ENCODE measurements at places on chromosomes 4 and X.

GRCh38 chr4:71487344-71487920, 148.6 kb downstream of the SLC4A4 start:
- DNase-seq: no peak

GRCh38 chr4:71558248-71558647, 219.4 kb downstream of the SLC4A4 start:
- no peak for DNase-seq

- no peak for DNase-seq
Measured at GRCh38 chr4:89400287-89401035, 92.9 kb upstream of the GPRIN3 start.

DNA sequence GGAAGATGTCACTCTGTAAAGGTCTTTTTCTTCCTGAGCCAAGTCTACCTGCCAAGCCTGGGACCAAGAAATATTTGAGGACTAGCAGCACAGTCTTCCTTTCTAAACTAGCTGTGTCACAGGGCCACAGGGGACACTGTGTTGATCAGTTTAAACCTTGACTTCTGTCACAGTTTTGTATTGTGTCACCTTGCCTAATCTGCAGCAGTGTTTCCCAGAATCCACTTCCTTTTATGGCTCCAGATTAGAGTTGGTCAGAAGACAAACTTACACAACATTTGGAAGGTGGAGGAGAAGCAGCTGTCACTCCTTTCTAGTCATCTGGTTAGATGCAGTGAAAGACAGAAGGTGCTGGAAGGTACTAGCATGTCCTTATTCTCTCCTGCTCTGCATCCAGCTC, 143.1 kb upstream of the BCOR start:
- no peak for DNase-seq

- no peak for DNase-seq
Measured at GRCh38 chrX:16207634-16208033, 40.4 kb downstream of the MAGEB17 start.

GRCh38 chr4:8342651-8343261, 73.2 kb downstream of the HTRA3 start:
- DNase-seq: no peak

- DNase-seq: no peak
Measured at GRCh38 chr4:162017863-162018262, 145.9 kb downstream of the FSTL5 start.

DNA sequence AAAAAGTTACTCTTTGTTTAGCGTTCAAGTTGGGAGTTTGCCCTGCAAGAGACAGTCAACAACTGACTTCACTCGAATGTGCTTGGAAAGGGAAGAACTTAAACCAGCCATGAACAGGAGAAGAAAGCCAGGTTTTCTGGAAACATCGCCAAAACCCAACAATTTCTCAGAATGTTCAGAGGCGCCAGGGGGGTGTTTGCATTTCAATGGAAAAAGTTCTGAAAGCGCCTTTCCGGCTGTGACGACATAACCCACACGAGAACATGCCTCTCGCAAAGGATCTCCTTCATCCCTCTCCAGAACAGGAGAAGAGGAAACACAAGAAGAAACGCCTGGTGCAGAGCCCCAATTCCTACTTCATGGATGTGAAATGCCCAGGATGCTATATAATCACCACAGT, 78.1 kb upstream of the ADGRA3 start:
- no peak for DNase-seq

DNA sequence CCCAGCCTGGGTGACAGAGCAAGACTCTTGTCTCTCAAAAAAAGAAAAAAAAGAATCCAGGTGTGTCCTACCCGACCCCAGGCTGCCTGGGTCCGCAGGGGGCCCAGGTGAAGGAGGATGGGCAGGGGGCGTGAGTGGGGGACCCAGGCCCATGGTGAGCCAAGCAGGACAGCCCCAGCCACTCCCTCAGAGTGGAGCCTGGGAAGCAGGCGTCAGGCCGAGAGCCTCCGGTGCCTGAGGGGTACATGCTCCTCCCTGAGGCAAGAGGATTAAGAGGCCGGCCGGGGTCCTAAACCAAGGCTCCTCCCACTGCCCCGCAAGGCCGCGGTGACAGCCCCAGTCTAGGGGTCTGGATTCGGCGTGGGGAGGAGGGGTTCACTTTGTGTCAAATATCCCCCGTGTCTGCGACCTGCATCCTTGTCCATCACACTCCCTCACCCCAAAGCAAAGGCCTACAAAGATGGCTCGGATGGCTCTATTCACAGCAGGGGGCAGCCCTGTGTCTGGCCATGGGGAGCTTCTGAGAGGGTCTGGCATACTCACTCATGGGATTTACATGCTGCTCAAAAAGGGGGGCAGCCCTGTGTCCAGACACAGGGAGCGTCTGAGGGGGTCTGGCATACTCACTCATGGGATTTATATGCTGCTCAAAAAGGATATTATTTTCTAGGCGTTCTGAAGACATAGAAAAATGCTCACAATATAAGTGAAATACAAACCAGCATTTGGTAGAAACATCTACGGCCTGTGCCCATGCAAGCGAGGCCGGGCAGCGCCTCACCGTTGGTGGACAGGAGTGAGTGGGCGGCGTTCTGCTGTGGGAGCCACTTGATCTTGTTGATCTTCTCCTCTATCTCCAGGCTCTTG, 94.6 kb downstream of the PPP2R2C start:
- no peak for DNase-seq

DNA sequence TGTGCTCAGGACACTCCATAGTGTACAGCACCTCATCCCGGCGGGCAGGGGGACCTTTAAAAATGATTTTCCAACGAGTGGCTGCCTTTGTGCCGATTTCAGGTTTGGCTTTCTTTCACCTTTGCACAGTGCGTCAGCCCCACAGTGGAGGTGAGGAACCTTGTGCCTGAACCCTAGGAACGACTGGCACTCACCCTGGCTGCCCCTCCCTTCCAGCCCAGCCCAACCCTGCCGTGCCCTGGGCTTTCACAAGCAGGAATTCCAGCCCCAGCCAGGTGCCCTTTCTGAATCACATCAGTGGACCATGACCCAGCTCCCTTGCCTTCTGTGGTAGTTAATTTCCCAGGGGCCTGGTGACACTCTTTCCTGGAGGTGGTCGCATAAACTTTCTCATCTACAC, 1.3 kb downstream of the TMEM164 start:
- no peak for DNase-seq

DNA sequence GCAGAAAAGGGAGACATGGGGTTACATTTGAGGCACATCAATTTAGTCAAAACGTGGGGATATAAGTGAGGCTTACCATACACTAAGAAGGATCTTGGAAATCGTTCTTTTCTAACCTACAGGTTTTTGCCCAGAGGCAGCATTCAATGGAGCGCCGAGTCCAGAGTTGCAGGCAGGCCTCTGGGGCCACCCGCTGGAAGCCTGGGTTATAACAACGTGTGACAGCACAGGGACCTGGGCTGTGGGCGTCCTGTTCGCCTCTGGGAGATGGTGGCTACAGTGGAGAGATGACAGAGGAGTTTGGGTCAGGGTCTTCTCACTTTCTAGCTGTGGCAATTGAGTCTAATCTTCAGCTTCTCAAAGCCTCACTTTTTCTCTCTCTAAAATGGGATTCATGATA, 53.9 kb downstream of the ENPP6 start:
- DNase-seq: no peak

DNA sequence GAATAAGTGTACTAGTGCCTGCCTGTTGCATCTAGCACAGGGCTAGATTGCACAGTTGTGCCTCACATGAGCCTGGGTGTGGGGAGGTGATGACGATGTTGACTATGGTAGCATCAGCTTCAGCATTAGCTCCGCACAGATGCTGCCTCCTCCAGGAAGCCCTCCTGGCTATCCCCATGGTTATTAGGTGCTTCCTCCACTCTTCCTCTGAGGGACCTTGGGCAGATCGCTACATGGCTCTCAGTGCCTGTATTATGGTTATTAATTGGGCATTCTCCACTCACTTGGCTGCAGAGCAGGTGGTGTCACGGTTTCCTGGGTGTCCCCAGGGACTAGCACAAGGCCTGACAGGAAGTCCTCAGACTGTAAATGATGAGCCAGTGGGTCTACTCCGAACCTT, 325.6 kb downstream of the ARHGAP10 start:
- no peak for DNase-seq

- DNase-seq: no peak
Measured at GRCh38 chrX:78710171-78710570, 37.3 kb upstream of the LPAR4 start.

GRCh38 chrX:11398139-11398538, 104.9 kb downstream of the AMELX start:
- DNase-seq: no peak

GRCh38 chr4:100929758-100930157, 411.9 kb upstream of the EMCN start:
- no peak for DNase-seq

- DNase-seq: no peak
Measured at GRCh38 chr4:139658586-139659382, 6.8 kb upstream of the MGST2 start.

DNA sequence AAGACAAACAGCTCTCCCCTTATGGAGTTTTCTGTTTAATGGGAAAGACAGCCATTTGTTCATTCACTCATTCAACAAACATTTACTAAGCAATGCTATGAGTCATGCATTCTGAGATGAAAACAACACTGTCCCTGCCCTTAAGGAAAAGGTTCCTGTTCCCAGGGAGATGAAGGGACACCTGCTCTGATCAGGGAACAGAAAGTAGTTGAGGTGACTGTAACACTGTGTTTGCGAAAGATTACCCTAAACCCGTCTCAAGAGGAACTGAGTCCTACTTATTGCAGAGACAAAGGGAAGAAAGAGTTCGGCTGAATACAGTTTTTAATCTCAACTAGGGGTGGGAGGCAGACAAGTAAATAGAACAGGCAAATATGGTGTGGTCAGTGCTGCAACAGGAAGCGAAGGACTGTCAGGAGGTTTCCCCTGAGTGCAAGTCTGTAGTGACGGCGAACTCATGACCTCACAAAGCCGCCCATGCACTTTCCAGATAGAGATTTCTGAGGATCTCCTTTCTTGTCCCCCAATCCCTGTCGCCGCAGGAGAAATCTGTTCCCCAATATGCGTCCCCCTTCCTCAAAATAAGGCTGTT, 712 bp downstream of the STX18 start:
- DNase-seq: no peak

- no peak for DNase-seq
Measured at GRCh38 chr4:182188622-182189021, 54.6 kb upstream of the TENM3 start.

DNA sequence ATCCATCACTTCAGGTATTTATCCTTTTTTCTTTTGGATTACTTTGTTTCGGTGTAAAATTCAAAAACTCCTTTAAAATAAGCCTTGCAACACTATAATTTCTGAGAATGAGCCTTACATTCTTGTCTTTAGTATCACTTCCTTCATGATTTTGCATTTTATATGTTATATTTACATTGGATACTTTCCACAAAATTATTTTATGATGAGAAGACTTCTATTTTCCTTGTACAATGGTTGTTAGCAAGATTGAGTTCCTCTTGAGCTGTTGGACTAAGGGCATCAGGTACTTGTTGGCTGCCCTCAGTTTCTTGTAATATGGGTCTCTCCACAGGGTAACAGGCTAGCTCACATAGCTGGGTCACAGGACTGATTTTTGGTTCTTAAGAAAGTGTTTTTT, 22.7 kb upstream of the HPGDS start:
- no peak for DNase-seq

DNA sequence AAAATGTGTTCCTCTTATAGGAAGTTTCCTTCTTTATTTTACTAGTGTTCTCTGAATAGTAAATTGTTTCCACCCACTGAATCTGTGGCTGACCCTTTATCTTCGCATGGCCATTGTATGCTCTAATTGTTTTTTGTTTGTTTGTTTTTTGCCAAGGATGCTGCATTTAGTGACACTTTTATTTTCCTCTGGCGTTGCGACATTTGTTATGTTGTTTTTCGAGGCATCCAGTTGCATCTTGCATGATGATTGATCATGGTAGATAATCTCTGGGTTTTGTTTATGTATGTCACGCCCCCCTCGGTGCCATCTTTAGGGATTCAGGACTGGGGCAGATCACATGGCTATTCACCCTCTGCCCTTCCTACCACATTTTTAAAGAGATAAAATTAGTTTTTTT, 2.2 kb downstream of the NMU start:
- DNase-seq: no peak

DNA sequence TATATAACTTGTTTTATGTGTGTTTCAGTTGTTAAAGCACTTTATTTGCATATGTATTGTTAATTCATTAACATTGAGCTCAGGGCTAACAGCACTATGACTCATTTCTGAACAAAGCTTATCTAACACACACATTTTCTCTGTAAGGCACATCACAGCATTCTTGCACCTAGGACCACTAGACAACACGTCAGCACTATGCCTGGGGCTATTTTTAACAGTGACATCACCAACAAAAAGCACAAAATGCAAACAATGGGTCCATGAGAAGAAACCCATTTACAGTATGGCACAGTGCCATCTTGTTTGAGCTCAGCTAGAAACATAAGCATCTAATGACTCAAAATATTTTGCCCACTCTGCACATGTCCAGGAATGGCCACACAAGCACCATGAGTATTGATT, 124.4 kb downstream of the RELL1 start:
- no peak for DNase-seq

- no peak for DNase-seq
Measured at GRCh38 chrX:122272011-122272410, 912.1 kb upstream of the GRIA3 start.

- no peak for DNase-seq
Measured at GRCh38 chr4:137509855-137510282, 22.4 kb downstream of the PCDH18 start.

GRCh38 chrX:96861218-96861617, 22.5 kb upstream of the RPA4 start:
- no peak for DNase-seq

GRCh38 chr4:185404031-185404430, 7.4 kb downstream of the ANKRD37 start:
- DNase-seq: no peak

- no peak for DNase-seq
Measured at GRCh38 chrX:112163906-112164305, 81.3 kb upstream of the TRPC5 start.

DNA sequence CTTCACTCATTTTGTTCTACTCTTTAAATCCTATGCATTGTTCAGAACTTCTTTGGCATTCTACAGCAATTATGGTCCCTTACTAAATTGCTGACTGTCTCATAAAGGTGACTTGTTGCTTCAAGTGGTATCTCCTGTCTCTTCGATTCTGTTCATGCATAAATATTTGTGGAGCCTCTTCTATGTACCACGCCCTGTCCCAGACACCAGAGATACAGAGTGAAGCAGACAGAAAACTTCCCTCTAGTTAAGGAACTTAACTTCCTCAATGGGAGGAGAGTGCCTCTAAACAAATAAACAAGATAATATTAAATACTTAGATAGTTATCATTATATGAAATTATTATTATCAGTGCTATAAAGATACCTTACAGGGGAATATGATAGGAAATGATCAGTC, 235.7 kb downstream of the FRAS1 start:
- no peak for DNase-seq

DNA sequence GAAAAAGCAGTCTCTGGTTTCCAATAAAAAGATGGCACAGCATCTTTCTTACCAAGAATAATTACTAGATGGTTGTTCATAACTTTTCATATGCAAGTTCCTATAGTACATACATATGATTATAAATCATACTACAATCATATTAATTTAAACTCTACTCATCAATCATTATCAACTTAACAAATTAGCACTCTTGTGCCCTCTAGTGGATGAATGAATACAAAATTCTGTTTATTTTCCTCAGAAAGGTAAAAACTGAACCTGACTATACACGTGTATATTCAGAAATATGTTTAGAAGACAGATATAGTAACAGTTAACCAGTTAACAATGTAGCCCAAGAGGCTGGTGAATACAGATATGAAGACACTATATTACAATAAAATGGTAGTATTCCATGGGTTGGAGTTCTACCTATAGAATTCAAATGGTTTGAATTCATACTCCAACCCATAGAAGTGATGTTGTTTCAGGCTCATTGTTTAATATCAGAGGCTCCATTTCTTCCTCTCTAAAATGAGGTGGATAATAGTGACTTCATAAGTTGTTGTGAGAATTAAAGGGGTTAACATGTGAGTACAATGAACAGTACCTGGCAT, 100.0 kb downstream of the ADAMTS3 start:
- DNase-seq: no peak
